Ascending aorta (tissue), 2 donors: ENCODE measurements at places on chromosomes 3 and 15. TPM values are rescaled to one million over a fixed set of nuclear protein-coding genes. Genes with fewer than 3 reads are reported as not detected.

RSL24D1 gene
- 15.3 TPM for total RNA-seq

SCAPER gene
- 78.1 TPM for total RNA-seq

PRSS50 gene
- not detected for total RNA-seq

PYDC2 gene
- not detected for total RNA-seq

GRCh38 chr3:111667170-111667569 is 72.0 kb upstream of the ZBED2 start:
- H3K4me3 ChIP-seq, result no peak overlapping the region
- no peaks in the 10 kb centered on the region for H3K36me3 ChIP-seq
- DNase-seq, result no peak
- no peaks in the 10 kb centered on the region for H3K27me3 ChIP-seq
- no peak overlapping the region for H3K27ac ChIP-seq

DNA sequence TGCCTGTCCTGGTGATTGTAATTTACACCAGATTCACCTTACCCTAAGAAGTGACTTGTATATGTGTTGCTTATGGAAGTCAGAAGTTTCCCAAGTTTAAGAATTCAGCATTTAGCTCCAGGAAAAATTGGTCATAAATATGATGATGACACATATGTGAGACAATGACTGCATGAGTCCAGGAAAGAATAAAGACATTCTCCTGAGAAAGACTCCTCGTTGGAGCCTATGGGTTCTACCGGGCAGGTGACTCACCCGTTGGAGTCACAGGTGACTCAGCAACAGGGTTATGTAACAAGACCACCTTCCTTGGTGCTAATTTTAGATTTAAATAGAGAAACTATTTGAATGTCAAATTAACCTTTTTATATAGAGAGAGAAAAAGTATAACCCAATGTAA is 662.4 kb downstream of the FHIT start:
- no peak for DNase-seq
- peaks cover 4% of the 10 kb centered on the region for H3K4me1 ChIP-seq

GRCh38 chr3:54311211-54311747 is 188.9 kb downstream of the CACNA2D3 start:
- H3K36me3 ChIP-seq, result no peaks in the 10 kb centered on the region
- no peak overlapping the region for H3K4me3 ChIP-seq
- H3K27me3 ChIP-seq, result no peaks in the 10 kb centered on the region

DNA sequence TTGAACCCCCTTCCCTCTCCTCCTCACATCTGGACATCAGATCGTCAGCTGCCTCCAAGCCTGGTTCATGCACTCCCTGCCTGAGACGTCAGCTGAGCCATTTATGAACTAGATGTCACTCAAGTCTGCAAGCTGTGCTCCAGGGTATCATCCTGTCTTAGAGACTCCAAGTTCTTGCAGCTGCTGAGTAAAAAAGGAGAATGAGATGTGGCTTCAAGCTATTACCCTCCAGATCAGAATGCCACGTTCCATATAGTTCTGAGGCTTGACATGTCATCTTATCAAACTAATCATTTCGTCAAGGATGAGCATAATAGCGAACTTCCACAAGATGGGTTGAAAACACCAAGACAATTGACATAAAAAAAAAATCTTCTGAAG is 766.3 kb downstream of the TBL1XR1 start:
- no peak overlapping the region for H3K27ac ChIP-seq
- no peak overlapping the region for H3K4me3 ChIP-seq
- H3K4me1 ChIP-seq, result peaks cover 2% of the 10 kb centered on the region

DNA sequence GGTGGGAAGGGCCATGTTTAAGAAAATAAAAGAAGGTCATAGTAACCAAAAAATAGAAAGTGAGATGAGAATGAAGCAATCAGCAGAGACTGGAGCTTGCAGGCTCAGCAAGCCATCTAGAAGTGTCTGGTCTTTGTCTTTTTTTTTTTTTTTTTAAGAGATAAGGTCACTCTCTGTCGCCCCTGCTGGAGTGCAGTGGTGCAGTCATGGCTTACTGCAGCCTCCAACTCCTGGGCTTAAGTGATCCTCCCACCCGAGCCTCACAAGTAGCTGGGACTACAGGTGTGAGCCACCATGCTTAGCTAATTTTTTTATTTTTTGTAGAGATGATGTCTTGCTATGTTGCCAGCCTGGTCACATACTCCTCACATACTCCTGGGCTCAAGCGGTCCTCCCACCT is 36.2 kb downstream of the GXYLT2 start:
- H3K27me3 ChIP-seq, result no peaks in the 10 kb centered on the region
- no peak overlapping the region for H3K4me3 ChIP-seq
- DNase-seq, result no peak
- peaks cover 3% of the 10 kb centered on the region for H3K36me3 ChIP-seq

DNA sequence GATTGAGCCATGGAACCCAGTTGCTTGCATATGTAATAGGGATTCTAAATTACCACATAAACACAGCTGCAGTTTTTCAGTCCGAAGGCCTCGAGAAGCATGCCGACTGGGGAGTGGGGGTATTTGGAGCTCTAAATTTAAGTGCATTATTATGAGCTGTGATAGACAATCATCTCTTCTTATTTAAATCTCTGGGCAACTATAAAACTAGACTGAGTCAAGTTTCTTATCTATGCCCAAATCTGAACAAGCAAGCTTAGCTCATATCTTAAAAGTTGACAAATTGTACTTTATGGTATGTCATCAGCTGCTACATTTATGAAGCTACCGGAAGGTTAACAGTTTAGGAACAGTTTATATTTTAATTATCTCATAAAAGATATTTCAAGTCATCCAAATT is 19.5 kb upstream of the THRB start:
- H3K36me3 ChIP-seq, result no peaks in the 10 kb centered on the region
- peaks cover 3% of the 10 kb centered on the region for H3K4me1 ChIP-seq
- no peak overlapping the region for H3K27ac ChIP-seq
- no peak overlapping the region for H3K4me3 ChIP-seq

DNA sequence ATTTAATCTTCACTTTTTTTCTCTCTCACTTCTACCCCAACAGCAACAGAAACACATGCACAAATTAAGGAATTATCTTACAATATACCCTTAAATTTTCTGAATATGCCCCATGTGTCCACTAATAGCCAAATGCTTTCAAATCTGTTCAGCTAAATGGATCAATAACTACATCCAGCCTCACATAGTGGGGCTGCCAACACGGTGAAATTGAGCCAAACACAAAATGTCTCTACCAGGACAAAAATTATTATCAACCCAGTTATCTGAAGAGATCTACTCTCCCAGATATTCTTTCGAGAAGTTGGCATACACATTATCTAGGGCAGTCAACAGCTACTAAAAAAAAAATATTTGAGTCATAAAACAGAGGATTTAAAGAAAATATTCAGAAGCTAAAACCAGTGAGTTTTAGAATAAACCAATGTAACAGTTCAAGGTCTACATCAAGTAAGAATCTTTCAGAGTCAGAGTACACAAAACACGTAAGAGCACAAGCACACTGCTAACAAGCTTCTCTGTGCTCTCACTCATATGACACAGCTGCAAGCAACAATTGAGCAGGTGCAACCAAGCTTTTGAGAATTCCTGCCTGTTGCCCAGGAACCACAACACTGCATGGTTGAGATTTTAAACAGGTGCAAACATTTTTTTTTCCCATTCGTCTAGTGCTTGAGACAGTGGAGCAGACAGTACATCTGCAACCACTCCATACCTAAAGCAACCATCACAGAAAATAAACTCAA is 247.7 kb downstream of the ZBTB20 start:
- H3K4me1 ChIP-seq, result no peaks in the 10 kb centered on the region
- H3K27me3 ChIP-seq, result no peaks in the 10 kb centered on the region
- H3K36me3 ChIP-seq, result no peaks in the 10 kb centered on the region
- DNase-seq, result no peak

- DNase-seq, result peak; percentile 79
- no peaks in the 10 kb centered on the region for H3K27me3 ChIP-seq
- peak overlapping the region; percentile 85 for H3K27ac ChIP-seq
- H3K36me3 ChIP-seq, result peaks cover 12% of the 10 kb centered on the region
Measured at GRCh38 chr3:37492977-37493471, 318.6 kb upstream of the LRRFIP2 start.

DNA sequence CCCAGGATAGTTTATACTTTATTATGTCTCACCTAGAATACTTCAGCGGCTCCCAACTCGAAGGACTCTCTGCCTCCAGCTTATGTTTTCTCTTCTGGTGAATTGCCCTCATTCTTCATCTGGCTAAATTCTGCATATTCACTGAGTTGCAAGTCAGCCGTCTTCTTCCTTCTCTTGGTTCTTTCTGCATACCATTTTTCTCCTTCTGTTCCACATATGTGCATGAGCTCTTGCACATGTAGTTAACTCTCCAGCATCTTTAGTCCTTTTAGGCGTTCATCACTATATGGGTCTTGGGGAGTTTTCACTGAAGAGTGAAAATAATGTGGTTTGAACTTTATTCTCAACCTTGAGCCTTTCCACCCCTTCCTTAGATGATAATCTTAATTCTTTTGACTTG is 70.1 kb downstream of the AP4E1 start:
- no peaks in the 10 kb centered on the region for H3K27me3 ChIP-seq
- no peak overlapping the region for H3K4me3 ChIP-seq
- no peak overlapping the region for H3K27ac ChIP-seq
- H3K36me3 ChIP-seq, result peaks cover 15% of the 10 kb centered on the region

DNA sequence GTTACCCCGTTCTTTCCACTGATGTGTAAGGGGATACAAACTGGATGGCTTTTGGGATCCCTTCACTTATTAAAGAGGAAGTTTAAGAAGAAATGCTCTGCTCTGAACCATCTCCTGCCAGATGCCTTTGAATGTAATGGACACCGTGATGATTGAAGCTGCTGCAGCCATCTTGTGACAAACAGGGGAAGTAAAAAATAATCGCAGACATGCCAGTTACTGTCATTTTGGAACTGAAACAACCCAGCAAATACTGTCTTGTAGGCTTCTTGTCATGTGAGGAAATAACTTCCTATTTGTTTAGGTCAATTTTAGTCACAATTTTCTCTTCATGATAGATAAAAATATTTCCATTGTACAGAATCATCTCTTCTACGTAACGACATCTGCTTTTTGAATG is 224.0 kb downstream of the CHL1 start:
- no peaks in the 10 kb centered on the region for H3K36me3 ChIP-seq
- H3K4me3 ChIP-seq, result no peak overlapping the region
- DNase-seq, result no peak
- no peaks in the 10 kb centered on the region for H3K27me3 ChIP-seq
- H3K4me1 ChIP-seq, result no peaks in the 10 kb centered on the region

DNA sequence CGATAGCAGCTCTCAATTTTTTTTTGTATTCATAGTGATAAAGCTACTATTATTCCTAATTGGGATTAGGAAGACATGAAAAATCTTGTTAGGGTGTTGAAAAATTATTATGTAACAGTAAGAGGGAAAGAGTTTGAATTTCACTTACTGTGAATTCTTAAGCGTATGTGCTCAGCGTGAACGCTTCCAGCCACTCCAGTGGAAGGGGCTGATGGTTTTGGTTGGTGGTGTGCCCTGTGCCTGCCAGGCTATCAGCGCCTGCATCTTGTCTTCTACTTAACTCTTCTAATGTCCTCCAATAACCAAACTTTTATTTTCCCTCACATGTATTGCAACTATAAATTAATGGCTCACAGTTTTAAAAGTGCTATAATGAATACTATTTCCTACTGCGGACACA is 22.5 kb downstream of the CDIN1 start:
- peaks cover 15% of the 10 kb centered on the region for H3K4me1 ChIP-seq
- H3K27me3 ChIP-seq, result no peaks in the 10 kb centered on the region
- H3K36me3 ChIP-seq, result no peaks in the 10 kb centered on the region
